Right cardiac atrium (tissue), 5 donors: ENCODE measurements at places on chromosomes 7 and 10. TPM values are rescaled to one million over a fixed set of nuclear protein-coding genes. Genes with fewer than 3 reads are reported as not detected.

DNA sequence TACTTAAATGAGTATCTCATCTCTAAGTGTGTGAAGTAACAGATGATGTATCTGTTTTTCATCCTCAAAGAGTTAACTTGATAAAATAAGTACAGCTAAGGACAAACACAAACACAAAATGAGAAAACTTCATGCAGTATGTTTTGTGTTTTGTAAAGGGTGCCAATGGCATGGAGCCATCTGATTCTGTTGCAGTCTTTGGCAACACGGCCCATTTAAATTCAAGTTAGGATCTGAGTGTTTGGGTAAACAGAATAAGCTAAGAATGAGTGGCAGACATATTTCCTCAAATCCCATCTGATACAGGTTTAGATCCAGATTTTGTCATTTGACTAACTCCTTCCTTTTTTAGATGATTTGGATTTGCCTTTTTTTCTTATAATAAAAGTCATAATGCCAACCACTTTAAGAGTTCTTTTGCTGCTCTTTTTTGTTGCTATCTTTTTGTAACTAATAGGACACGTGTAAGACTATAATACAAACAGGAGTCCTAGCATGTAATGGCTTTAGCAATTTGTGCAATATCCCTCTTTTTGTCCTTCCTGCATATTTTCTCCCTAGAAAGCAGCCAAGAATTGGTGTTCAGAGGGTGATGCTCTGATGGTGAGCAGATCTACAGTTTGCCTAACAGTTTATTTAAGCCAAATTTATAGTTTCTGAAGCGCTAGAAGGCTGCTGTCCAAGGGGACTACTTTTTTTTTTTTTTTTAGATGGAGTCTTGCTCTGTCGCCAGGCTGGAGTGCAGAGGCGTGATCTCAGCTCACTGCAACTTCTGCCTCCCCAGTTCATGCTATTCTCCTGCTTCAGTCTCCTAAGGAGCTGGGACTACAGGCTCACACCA is 18.9 kb upstream of the ACTA2 start:
- DNase-seq = no peak

- no peak for DNase-seq
Observed at GRCh38 chr10:74521526-74521925, 304.9 kb upstream of the KAT6B start.

DNA sequence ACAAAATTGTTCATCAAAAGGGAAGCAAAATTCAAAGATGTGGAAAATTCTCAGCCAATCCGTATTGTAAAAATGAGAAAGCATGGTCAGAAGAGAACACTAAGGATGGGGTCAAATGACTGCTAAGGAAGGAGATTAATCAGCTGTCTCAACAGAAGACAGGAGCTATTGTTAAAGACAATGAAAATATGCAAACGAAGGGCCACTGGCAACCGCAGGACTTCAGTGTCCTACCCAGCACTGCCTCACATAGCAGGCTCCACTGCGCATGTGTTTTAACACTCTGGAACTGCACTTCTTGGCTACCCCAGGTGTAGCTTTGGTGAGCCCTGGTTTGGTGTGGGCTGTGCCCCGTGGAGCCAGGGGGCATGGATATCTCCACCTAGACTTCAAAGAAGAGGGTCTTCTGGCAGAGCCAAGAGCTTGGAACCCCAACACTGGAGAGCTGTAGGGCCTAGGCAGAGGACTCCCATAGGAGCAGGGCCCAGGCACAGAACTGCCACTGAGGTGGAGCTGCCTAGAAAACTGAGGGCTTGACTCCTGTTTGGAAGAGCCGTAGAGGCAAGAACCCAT is 176.2 kb upstream of the GDF10 start:
- DNase-seq = no peak

DNA sequence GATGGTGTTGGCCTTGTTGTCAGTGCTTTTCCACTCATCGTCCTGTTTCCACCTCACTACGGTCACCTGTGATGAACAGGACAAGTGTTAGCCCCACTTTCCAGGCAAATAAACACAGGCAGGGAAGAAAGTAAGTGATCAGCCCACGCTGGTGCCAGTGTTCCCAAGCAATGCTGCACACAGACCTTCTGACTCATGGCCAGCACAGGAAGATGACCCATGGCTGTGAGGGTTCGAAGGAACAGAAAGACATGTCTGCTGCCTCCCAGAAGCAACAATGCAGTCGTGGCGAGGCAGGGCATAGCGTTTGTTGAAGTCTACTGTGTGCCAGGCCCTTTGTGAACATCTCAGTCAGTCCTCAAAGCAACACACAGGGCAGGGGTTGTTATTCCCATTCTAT is 35.7 kb downstream of the SLC29A3 start:
- DNase-seq = no peak

GRCh38 chr7:2921653-2922347 is 77.7 kb upstream of the GNA12 start:
- DNase-seq = no peak

- no peak for DNase-seq
Observed at GRCh38 chr7:45244981-45245380, 87.4 kb downstream of the RAMP3 start.

GRCh38 chr7:152424348-152425108 is 11.3 kb downstream of the KMT2C start:
- DNase-seq = no peak

- DNase-seq = no peak
Observed at GRCh38 chr7:64951250-64951848, 39.5 kb downstream of the ZNF117 start.

DNA sequence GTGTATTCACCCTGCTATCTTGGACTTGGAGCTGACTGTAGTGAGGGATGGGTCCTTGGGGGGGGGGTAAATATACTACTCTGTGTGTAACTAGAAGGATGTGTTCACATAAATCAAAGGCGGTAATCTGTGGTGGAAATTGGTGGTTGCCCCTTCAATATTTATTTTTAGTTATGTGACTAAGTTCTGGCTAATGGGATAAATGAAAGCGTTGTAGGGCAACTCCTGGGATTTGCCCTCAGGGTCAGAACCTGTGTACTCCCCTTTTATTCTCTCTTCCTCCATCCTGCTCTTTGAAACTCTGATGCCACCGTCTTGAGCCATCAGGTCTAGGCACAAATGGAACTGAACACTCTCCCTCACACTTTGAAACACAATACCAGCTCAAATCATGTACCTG is 24.3 kb upstream of the ST7 start:
- DNase-seq = no peak

DNA sequence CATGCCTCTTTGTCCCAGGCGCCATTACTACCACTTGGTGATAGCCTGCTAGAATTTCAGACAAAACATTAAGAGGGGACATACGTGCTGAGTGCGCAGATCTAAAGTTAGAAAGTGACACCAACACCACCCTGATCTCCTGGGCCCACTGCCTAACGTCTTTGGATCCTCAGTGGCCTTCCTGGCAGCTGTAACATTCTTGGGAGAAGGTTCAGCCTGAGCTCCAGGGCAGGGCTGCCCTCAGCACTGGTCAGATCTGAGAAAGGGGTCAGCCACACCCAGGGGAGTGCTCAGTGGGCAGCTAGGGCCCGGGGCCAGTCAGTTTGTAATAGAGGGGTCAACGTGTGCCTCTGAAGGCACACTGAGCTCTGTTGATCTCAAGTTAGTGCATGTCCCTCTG is 48.4 kb downstream of the ZCCHC24 start:
- DNase-seq = peak; percentile 42

- no peak for DNase-seq
Observed at GRCh38 chr7:36775676-36776075, 51.4 kb upstream of the AOAH start.

DNA sequence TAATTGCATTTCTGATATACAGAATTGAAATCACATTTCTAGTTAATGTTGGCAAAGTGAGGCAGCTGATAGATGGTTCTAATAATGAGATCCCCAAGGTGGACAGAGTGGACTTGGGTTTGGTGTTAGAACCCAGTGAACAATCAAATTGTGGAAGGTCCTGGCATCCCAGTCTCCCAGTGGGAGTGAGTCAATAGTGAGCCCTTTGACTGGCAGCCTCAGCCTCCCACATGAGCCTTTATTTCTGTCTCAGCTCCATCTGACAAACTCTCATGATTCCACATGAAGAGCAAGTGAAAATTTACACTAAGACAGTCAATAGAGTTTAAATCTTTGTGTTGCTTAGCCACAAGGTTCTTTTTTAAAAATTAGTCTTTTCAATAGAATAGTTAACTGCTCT is 56.7 kb upstream of the MYO3A start:
- DNase-seq = no peak

- no peak for DNase-seq
Observed at GRCh38 chr7:53119514-53119941, 84.1 kb downstream of the POM121L12 start.

The GDF2 gene
- 0.26 TPM for total RNA-seq

The GPRIN2 gene
- total RNA-seq = not detected

The SLC39A12 gene
- not detected for total RNA-seq

The KAZALD1 gene
- total RNA-seq = 6.7 TPM

The LLCFC1 gene
- total RNA-seq = not detected

The AKR1C2 gene
- 261 TPM for total RNA-seq

The VIPR2 gene
- 13.7 TPM for total RNA-seq

The OR6V1 gene
- total RNA-seq = not detected

The ASB4 gene
- 3.5 TPM for total RNA-seq

The CRPPA gene
- 10.1 TPM for total RNA-seq
